ENCODE measurements at places on chromosomes 6 and 20.

- peak; percentile 30 for DNase-seq
These were observed 18.0 kb upstream of the SIRPB2 start for GRCh38 chr20:1509237-1509636.

DNA sequence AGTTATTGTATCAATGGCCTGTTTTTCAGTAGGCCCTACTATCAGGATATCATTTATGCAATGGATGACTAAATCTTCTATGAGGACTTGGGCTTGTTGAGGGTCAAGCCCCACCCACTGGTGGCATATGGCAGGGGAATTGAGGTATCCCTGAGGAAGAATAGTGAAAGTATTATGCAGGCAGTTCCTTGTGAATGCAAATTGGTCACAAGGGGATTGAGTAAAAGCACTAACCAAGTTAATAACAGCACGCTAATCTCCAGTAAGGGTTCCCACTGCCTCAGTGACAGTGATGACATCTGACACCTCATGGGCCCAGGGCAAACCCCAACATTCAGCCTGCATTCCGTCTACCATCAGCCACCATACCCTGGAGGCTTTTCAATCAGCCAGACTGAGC is 14.9 kb downstream of the BPIFA1 start:
- DNase-seq: no peak

DNA sequence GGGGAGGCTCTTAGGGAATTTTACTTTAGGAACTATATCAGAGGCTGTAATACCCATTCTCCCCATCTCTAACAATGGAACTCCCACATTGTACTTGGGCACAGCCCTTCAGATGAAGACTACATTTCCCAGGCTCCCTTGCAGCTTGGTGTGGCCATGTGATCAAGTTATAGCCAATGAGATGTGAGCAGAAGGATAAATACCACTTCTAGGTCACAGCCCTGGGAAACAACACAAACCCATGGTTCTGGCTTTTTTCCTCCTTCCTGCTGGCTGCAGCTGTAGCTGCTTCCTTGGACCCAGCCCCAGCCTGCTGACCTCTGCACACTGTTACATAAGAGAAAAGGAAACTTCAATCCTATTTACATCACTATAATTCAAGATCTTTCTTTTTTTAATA is 445.9 kb upstream of the JARID2 start:
- DNase-seq: peak; percentile 37

DNA sequence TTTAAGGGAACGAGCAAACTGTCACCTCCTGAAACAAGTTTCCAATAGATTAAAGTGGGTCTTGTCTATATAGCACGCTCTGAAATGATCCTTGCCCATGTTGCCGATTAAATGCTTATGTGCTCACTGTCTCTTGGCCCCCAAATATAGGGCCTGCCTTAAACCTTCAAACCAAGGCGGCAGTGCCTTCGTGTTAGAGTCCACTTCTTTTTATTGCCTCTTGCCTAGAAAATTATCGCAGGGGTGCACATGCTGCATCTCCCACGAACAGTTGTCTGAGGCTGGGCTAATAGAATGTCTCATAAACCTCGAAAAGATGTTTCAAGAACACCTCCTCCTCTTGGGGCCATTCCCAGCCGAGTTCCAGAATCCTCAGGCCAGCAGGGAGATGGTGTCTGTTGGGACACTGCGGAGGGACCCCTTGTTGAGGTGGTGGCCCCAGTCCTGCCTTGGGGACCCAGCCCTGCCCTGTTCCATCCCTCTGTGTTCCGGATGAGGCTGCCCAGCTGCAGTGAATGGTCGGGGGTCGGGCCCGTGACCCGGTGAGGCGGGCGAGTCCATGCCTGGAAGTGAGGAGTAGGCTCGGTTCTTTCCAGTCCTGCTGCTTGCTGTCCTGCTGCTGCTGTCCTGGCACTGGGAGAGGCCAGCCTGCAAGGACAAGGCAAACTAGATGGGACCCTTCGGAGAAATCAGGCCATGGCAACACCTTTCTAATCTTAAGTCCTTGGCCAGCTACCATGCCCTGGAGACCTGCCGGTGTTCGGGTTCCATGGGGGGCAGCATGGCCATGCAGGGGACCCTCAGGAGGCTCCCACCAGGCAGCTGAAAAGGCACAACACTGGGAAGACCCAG is 34.7 kb upstream of the SLCO4A1 start:
- no peak for DNase-seq

Data from kidney capillary endothelial cell (primary cell).